OCI-LY7 (cell line): ENCODE measurements at places on chromosomes 1 and 21. TPM values are rescaled to one million over a fixed set of nuclear protein-coding genes. Genes with fewer than 3 reads are reported as not detected.

The HES2 gene
- total RNA-seq: not detected in 2 replicates

The TNFSF4 gene
- total RNA-seq: 0.44 and 0.53 TPM in 2 replicates

The EDN2 gene
- total RNA-seq: not detected in 2 replicates

The MAP1LC3C gene
- total RNA-seq: not detected in 2 replicates

The LCE1A gene
- not detected in 2 replicates for total RNA-seq

The THEM4 gene
- 21.5 and 23.3 TPM in 2 replicates for total RNA-seq

The PTP4A2 gene
- total RNA-seq: 186 and 196 TPM in 2 replicates

The FLG2 gene
- not detected in 2 replicates for total RNA-seq

The FCGR3A gene
- not detected in 2 replicates for total RNA-seq

The HEYL gene
- not detected in 2 replicates for total RNA-seq

The AURKAIP1 gene
- total RNA-seq: 145 and 172 TPM in 2 replicates

The MCOLN2 gene
- total RNA-seq: 103 and 104 TPM in 2 replicates

The KRTAP19-5 gene
- not detected in 2 replicates for total RNA-seq

The TRIM33 gene
- total RNA-seq: 43.0 and 44.2 TPM in 2 replicates

The HCRTR1 gene
- not detected in 2 replicates for total RNA-seq

The MTARC1 gene
- total RNA-seq: not detected in 2 replicates

The SLC1A7 gene
- total RNA-seq: not detected in 2 replicates

The CFAP45 gene
- 0.63 and 0.85 TPM in 2 replicates for total RNA-seq

The KRTAP8-1 gene
- total RNA-seq: not detected in 2 replicates

The AMY2A gene
- total RNA-seq: not detected in 2 replicates

The KMO gene
- total RNA-seq: 10.4 and 14.2 TPM in 2 replicates

The BEST4 gene
- total RNA-seq: 3.1 and 3.3 TPM in 2 replicates

The RBP7 gene
- total RNA-seq: not detected in 2 replicates

The PDZK1 gene
- total RNA-seq: 0.23 TPM in 1 of 2 replicates, not detected in the other

The IPO13 gene
- total RNA-seq: 24.1 and 26.5 TPM in 2 replicates

The RYR2 gene
- not detected in 2 replicates for total RNA-seq

The SAMD11 gene
- total RNA-seq: not detected in 2 replicates

The LYPD8 gene
- total RNA-seq: not detected in 2 replicates

The FAM177B gene
- not detected in 2 replicates for total RNA-seq

The TAS1R2 gene
- not detected in 2 replicates for total RNA-seq

The ZNF697 gene
- not detected in 2 replicates for total RNA-seq

The IRF6 gene
- total RNA-seq: not detected in 2 replicates

The AK5 gene
- not detected in 2 replicates for total RNA-seq

The RNU1-1 gene
- total RNA-seq: 1,721 and 1,968 TPM in 2 replicates

The FAM151A gene
- total RNA-seq: not detected in 2 replicates

The CACNA1E gene
- not detected in 2 replicates for total RNA-seq

The KCNA2 gene
- 1.5 and 2.3 TPM in 2 replicates for total RNA-seq
